Posterior vena cava (tissue), 2 donors: ENCODE measurements at places on chromosomes 5 and 9. TPM values are rescaled to one million over a fixed set of nuclear protein-coding genes. Genes with fewer than 3 reads are reported as not detected.

DNA sequence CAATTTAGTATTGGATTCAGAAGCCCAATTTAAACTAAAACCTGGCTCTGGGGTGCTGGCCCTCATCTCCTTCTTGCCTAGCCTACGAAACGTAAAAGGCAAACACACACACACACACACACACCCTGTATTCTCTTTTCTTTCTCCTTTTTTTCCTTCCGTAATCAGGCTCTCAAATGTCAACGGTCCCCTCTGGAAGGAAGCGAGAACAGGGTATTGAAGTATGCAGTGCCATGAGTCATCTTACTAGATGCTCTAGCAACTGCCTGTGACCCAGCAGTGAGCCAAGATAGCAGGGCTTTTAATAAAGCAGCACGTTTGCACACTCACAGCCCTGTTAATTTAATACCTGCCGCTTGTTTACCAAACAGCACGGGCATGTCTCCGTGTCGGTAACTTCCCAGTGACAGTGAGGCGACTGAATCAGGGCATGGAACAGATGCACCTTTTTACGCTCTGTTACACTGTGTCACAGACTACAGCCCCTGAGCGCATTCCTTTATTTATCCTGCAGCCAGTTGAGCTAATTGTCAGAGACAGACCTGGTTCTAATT lies 243.8 kb downstream of the BNC2 start:
- no peak for DNase-seq

IL31RA gene
- not detected for total RNA-seq

DNA sequence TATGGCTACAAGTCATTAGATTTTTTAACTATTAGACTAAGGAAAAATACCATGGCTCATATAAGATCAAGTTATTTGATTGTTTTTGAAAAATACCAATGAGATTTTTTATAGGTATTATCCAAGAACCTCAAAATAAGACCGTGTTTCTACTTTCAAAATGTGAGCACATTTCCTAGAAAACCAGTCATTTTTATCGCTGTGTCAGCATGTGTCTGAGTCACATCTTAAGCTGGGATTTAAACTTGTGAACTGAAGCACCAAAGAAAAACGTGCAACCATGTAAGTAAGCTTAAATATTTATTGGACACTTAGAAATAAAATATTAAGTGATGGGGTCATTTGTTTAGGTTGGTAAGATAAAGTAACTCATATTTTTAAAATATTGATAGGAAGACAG lies 1676.0 kb upstream of the NUDT12 start:
- no peak for DNase-seq

- no peak for DNase-seq
Measured at GRCh38 chr9:79977074-79977435, 405.3 kb downstream of the TLE4 start.

- DNase-seq, result no peak
Measured at GRCh38 chr5:15266229-15266628, 233.8 kb upstream of the FBXL7 start.
